Activated naive CD4-positive, alpha-beta T cell treated with Interleukin-2 at 50 U/mL for 16 hours (primary cell): ENCODE measurements at places on chromosomes 6 and 20.

GRCh38 chr20:6768228-6769140, 998 bp downstream of the BMP2 start:
- DNase-seq: no peak

DNA sequence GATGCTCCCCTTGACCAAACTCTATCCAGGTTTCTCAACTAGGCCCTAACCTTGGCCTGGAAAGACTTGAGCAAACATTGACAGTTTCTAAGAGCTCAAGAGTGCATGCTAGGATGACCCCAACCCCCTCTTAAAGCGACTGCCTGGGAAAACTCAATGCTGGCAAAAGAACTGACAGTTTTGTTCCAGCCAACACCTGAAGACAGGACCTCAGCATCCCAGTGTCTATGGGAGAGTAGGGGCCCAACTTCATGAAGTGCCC, 119.9 kb downstream of the ZMYND8 start:
- DNase-seq: no peak

DNA sequence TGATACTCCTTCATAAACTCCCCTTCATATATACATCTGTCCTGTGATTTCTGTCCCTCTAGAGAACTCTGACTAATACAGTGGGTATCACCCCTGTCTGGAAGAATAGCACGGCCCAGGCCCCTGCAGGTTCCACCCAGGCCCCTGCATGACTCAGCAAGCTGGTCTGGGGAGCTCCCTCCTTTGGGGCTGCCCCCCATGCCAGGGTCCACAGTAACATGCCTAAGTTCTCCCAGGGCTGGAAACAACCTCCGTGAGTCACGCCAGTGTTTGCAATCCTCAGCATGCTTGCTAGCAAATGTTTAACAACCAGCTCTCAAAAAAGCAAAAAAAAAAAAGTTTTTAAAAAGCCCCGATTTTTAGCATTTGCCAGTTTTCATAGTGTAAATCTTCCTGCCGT, 134.3 kb upstream of the CDH4 start:
- no peak for DNase-seq

DNA sequence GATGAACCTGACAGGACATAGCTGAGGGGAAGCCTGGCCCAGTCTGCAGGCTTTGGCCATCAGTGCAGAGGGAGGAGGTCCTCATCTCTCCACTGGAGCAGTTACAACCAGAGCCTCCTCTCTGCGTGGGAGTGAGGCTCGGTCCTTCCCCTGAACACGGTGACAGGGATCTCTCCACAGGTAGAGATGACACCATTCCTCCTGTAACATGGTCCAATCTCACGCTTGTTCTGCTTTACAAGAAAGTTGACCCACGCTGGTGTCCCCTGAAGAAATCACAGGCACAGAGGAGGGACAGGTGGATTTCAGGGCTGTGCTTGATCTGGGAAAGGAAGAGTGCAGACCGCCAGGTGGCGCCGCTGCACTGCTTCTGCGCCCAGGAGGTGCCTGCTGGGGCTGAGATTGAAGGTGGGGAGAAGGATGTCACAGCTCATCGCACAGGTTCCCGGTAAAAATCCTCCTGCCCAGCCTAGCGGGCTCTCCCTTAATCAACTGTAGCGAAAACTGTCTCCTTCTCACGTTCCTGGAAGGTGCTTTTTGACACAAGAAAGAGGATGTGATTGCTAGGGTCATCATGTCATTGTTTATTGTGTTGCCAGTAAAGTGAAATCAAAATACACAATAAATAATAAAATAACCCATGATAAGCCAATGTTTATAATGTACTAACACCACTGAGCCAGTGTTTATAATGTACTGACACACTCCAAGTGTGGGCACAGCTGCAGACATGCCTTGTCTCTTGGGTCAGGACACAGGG, 20.4 kb downstream of the HLA-G start:
- DNase-seq: peak; percentile 86

- DNase-seq: peak; percentile 54
Observed at GRCh38 chr6:33313105-33313708, 671 bp downstream of the TAPBP start.

DNA sequence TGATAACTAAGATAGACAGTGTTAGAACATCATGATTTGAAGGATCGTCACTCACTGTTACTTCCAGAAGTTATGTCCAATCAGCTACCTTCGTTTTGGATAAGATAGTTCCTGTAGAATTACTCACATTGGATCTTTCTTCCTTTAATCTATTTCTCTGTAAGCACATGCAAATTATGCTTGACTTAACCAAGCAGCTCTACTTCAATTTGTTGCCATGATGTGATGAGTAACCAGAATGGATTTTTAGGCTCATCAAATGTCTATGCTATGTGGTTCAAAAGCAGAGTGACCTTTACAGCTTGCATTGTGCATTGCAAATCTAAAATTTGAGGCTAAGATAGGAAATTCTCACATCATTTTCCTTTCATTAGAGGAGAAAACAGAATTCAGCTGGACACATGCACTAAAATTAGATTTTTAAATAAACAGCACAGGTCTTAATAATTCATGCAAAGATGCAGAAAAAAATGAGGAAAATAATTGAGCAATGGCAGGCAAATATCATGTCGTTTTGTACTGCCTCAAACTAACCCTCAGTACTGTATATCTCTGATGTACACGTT, 76.7 kb upstream of the ZFP64 start:
- no peak for DNase-seq

DNA sequence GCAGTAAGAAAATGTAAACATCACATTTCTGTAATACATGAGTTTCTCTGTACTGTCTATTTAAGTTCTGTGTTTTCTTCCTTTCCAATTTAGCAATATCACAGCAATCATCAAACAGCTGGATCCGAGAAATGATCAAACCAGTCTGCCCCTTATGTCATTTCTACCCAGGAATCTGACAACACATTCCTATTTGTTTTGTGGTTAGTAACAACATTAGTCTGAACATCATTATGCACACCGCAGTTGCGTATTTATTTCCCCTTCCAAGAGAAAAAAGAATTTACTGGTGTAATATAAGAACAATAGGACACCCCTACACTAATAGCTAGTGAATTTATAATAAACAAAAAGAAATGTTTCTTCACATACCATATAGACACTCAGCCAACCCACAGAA, 179.5 kb downstream of the BTBD9 start:
- DNase-seq: no peak

DNA sequence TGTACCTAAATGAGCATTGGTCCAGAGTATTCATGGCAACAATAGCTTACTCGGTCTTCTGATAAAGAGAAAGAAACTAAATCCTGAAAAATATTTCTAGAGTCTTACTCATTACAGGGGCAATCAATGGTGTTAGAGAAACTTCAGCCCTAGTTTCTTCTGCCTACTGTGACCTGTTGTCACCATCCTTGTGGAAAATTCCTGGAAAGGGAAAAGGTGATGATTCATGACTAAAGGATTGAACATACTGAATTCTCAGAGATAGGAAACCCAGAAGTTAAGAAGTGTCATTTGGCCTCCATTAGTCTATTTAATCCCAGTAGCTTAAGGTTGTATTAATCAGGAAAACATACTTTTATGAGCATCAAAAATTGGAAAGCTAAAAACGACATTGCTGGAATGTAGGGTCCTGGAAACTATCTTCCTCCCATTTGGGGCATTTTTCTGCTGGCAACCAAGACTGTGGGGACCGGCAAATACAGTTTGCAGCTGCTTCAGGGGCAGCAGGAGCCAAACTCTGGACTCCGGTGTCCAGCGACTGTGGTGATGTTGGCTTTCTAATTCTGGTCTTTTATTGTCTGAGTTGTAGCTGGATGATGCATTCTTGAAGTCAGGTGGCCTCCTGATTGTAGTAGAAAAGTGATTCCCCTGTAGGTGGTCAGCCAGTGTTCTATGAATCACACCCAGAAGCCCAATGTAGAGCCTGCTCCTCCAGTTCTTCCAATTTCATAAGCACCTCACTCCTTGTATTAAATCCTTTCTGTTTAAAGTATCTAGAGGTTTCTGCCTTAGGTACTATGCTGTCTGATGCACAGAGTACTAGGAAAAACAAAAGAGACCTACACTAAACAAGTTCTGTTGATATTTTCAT, 67.6 kb downstream of the LCA5 start:
- no peak for DNase-seq

GRCh38 chr20:18740726-18741125, 72.9 kb upstream of the SCP2D1 start:
- DNase-seq: no peak

DNA sequence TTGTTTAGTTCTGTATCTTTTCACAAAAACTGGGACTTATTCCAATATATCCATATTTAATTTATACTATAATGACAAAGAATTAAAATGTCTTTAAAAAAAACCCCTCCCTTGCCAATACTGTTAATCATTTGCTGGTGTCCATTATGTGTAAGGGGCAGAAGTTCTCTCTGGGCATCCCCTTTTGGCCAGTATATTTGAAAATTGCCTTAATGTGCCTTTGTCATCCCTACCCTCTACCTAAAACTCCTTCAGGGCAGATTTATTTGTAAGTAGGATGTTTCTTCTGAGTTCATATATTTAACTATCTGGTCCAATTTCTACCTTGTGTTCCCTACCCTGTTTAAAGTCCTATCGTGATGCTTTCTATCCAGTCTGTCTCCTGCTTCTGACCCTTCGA, 62.9 kb downstream of the ARHGAP18 start:
- DNase-seq: no peak

DNA sequence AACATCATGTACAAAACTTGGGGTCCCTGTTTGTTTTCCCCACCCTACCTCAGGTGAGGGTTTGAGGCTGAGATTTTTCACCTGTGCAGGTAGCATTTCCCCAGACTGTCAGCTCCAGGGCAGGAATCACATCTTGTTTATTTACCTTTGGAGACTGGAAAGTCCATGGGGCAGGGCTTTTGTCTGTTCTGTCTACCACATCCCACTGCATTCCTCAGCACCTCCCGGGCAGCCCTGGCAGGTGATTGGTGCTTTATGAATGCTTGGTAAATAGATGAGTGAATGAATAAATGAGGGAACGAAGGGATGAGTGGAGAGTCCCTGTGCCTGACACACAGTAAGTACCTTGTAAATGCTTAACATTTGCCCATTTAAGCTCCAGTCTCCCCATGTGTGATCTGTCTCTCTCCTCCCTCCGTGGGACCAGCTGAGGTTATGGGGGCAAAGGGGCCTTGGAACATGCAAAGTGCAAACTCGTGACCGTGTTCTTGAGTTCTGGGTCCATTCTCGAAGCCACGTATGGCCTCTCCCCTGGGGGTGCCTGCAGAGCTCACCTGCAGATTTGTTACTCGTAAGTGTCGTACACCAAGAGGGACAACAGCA, 69.7 kb upstream of the PMEPA1 start:
- DNase-seq: no peak

DNA sequence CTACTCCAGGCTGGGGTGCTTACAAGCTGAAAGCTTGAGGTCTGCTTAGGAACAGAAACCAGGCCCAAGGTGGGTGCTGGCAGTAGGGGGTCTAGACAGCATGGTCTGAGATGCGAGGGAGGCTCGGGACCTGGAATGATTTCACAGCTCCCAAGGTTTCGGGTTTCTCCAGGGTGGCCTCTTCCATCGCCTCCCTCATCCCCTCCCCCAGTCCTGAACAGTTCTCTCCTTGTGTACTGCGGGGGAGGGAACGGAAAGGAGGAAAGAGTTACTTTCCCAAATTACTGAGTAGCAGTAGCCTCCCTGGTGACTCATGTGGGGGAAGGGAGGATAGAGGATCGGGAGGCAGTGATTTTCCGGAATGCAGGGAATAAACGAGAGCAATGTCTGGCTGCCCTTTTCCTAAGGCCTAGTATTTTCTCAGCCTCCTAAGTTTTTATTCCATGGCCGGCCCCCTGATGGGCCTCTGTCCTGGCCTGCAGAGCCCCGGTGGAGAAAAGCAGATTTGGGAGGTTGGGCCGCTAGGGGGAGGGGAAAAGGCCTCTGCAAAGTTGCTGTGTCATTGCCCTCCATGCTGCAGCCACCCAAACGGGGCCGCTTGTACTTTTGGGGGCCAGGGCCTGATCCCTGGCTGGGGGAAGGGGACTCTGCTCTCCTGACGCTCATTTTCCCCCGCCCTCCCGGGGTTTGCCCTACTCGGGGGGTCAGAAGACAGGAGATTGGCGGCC, 1.5 kb downstream of the BRD2 start:
- peak; percentile 79 for DNase-seq

- DNase-seq: no peak
Observed at GRCh38 chr6:118197539-118197938, 290.5 kb downstream of the SLC35F1 start.

DNA sequence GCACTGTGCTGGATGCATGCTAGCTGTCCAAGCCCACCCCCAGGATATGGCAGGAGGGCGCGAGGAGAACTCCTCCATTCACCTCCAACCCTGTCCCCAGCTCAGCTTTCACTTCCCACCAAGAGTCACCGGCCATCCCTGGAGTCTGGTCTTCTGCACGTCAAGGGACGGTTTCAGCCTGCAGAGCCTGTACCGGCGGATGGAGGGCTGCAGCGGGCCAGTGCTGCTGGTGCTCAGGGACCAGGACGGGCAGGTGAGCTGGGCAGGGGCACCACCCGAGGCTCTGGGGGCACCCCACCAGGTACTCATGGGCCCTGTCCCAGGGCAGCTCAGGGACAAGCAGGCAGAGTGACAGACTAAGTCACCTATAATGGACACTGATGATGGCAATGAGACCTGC, 3.0 kb downstream of the TLDC2 start:
- no peak for DNase-seq

- no peak for DNase-seq
Observed at GRCh38 chr20:33650111-33650752, 11.9 kb upstream of the C20orf144 start.

DNA sequence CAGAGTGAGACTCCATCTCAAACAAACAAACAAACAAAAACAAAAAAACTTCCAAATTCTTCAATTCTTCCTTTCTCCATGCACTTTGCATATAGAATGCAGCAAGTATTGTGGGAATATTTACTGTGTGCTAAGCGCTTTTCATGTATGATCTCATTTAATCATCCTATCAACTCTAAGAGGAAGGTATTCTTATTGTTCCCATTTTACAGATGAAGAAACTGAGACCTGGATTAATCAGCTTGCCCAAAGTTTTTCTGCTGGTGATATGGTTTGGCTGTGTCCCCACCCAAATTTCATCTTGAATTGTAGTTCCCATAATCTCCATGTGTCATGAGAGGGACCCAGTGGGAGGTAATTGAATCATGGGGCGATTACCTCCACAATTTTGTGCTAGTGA, 56.6 kb upstream of the KCNG1 start:
- no peak for DNase-seq

- DNase-seq: no peak
Observed at GRCh38 chr6:148503703-148504102, 161.1 kb downstream of the SASH1 start.

DNA sequence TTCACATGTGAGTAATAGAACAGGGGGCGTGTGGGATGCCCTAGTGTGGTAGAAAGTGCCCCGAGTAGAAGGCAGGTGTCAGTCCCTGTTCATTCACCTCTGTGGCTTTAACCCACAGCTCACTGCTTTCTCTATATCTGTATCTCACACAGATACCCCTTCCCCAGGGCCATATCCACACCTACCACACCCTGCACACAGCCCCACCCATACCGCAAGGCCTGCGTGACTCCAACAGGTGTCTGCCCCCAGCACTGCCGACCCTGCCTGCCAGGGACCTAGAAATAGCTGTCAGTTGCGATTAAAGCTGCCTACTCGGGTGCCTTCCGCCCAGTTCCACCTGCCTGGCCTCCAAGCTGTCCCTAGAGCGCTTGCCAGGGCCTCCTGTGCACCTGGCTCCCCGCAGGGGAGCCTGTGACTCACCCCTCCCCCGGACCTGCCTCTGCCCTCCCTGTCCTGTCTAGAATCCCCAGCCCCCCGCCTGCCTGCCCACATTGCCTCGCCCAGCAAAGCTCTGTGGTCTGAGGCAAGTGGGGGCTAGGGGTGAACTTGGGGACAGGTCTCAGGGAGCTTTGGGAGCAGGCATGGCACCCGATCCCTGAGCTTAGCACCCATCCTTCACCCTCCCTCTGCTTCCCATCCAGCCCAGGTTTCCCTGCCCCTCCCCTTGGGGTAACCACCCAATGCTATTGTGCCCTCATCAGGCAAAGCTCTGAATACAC, 38.3 kb upstream of the ID1 start:
- DNase-seq: peak; percentile 34
